Articular chondrocyte of knee joint (primary cell): ENCODE measurements at places on chromosomes 5 and 9. TPM values are rescaled to one million over a fixed set of nuclear protein-coding genes. Genes with fewer than 3 reads are reported as not detected.

The PCDHGA9 gene
- 10.1 and 11.1 TPM in 2 replicates for total RNA-seq

The TNC gene
- total RNA-seq: 1,433 and 1,460 TPM in 2 replicates

The DIPK1B gene
- 0.13 and 0.65 TPM in 2 replicates for total RNA-seq

The PCSK5 gene
- 5.4 and 9.9 TPM in 2 replicates for total RNA-seq

The SV2C gene
- not detected in 2 replicates for total RNA-seq

The TMEM232 gene
- 2.1 and 7.2 TPM in 2 replicates for total RNA-seq

The IL9 gene
- total RNA-seq: not detected in 2 replicates

The FOXD4L5 gene
- under 0.01 TPM in 1 of 2 replicates, not detected in the other for total RNA-seq

The PCDHB8 gene
- 0.52 and 1.1 TPM in 2 replicates for total RNA-seq

The LMX1B gene
- total RNA-seq: 2.9 and 5.4 TPM in 2 replicates

The PIP5KL1 gene
- 3.8 and 3.9 TPM in 2 replicates for total RNA-seq

The LCN12 gene
- not detected in 2 replicates for total RNA-seq

The PCDHB15 gene
- 1.7 and 1.9 TPM in 2 replicates for total RNA-seq

The AQP3 gene
- total RNA-seq: 2.1 and 2.4 TPM in 2 replicates

The MEGF9 gene
- 24.4 and 30.1 TPM in 2 replicates for total RNA-seq

The SPATA31A3 gene
- not detected in 2 replicates for total RNA-seq

The STK32A gene
- total RNA-seq: 1.7 and 3.9 TPM in 2 replicates

The SLIT3 gene
- total RNA-seq: 1.5 and 1.7 TPM in 2 replicates

The BAAT gene
- total RNA-seq: not detected in 2 replicates

The TAF11L14 gene
- total RNA-seq: not detected in 2 replicates

The TMEM174 gene
- not detected in 2 replicates for total RNA-seq

The CCNO gene
- 1.8 and 2.0 TPM in 2 replicates for total RNA-seq

The MARCHF11 gene
- total RNA-seq: not detected in 2 replicates

The DMGDH gene
- total RNA-seq: 7.2 and 8.4 TPM in 2 replicates

The FOXD4L3 gene
- total RNA-seq: not detected in 2 replicates

The C9orf85 gene
- 17.5 and 21.8 TPM in 2 replicates for total RNA-seq

The FOXI1 gene
- not detected in 2 replicates for total RNA-seq

The RGS7BP gene
- total RNA-seq: under 0.01 TPM in 1 of 2 replicates, not detected in the other

The ZBED3 gene
- total RNA-seq: 1.1 and 1.4 TPM in 2 replicates

The AUH gene
- 14.5 and 20.0 TPM in 2 replicates for total RNA-seq

The ABCA1 gene
- total RNA-seq: 55.0 and 67.4 TPM in 2 replicates

The GRIN1 gene
- total RNA-seq: under 0.01 TPM in 1 of 2 replicates, not detected in the other

The ROPN1L gene
- 0.26 and 0.32 TPM in 2 replicates for total RNA-seq
